ENCODE measurements at places on chromosomes 16 and 17. TPM values are rescaled to one million over a fixed set of nuclear protein-coding genes. Genes with fewer than 3 reads are reported as not detected.

The BRIP1 gene
- total RNA-seq: 7.6 TPM

The PTGES3L gene
- 3.7 TPM for total RNA-seq

The ANKRD40CL gene
- total RNA-seq: not detected

The SHISA9 gene
- total RNA-seq: 22.4 TPM

The PYDC1 gene
- 0.92 TPM for total RNA-seq

The ZFPM1 gene
- 1.4 TPM for total RNA-seq

The EME1 gene
- total RNA-seq: 1.4 TPM

The CCL16 gene
- not detected for total RNA-seq

The PRSS33 gene
- not detected for total RNA-seq

The MT1F gene
- total RNA-seq: 1.8 TPM

The SLC47A1 gene
- total RNA-seq: 0.92 TPM

The PPM1E gene
- total RNA-seq: 81.0 TPM

The KRT24 gene
- total RNA-seq: not detected

The SLC5A11 gene
- not detected for total RNA-seq

The GNGT2 gene
- total RNA-seq: not detected

The DHODH gene
- total RNA-seq: 3.9 TPM

The CRHR1 gene
- total RNA-seq: 6.2 TPM

The RGS9 gene
- total RNA-seq: 35.5 TPM

The MAP2K6 gene
- total RNA-seq: 26.3 TPM

The TMED6 gene
- total RNA-seq: not detected

The SEZ6 gene
- 31.1 TPM for total RNA-seq
